ENCODE measurements at places on chromosomes 1 and 21.
A peak's percentile ranks its signal among the peaks of the same experiment; 100 is the strongest.

DNA sequence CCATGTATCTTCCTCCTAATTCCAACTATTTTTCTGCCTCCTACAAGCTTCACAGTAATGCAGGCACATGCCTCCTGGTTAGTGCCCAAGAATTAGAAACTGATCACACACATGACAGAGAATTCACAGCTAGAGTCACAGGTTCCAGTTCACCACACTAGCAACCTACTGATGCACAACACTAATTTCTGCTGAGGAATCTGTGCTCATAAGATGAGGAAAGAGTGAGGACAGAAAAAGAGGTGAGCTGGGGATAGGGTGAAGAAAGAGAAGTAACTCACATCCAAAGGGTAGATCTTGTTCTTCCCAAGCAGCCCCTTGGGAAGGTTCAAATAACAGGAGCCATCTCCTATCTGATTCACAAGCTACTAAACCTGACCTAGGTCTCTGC, 61.3 kb downstream of the PUM1 start:
- DNase-seq: no peak

GRCh38 chr1:32764826-32765569, 52.2 kb downstream of the YARS1 start:
- DNase-seq: no peak

DNA sequence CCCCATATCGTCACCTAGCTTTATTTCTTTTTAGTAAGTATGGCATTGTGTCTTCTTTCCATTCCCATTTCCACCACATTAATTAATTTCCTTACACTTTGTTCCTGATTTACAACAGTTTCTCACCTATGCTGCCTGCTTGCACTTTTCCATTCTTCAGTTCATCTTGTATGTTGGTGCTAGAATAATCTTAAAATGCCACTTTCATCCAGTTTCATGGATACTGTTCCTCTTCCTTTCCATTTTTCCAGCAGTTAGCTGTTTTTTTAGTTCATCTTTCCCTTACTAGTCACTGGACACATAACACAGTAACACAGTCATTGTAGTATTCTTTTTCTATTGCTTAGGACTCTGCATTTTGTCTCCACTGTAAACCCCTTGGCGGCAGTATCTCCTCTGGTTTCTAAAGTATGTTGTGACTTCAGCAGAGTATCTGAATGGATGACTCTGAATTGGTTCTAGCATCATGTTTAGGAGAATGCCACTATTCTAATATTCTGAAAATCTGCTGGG, 2.1 kb downstream of the CDC7 start:
- DNase-seq: peak; percentile 50

- no peak for DNase-seq
These were observed 16.1 kb downstream of the OXCT2 start for GRCh38 chr1:39754906-39755504.

DNA sequence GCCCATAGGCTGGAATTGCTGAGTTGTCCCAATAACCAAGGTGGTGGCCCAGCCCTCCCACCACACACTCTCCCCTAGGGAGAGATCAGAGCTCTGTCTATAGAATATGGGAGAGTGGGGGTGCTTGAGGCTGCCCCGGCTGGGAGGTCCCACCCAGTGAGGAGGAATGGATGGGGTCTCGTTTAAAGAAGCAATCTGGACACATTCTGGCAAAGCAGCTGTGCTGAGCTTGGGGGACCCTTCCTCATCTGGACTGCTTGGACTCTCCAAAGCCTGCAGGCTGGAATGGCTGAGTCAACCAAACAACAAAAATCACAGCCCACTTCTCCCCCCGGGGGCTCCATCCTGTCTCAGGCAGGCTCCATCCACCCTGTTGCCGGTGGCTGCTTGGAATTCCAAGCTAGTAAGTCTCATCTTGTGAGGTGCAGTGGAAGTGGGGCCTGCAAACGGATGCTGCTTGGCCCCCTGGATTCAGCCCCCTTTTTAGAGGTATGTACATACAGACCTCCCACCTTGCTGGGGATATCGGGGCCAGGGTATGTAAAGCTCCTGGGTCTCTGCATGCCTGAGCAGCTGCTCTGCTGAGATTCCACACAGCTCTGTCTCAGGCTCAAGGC, 67.1 kb upstream of the FAM78B start:
- no peak for DNase-seq

GRCh38 chr1:112272101-112272772, 123.8 kb upstream of the CTTNBP2NL start:
- no peak for DNase-seq

DNA sequence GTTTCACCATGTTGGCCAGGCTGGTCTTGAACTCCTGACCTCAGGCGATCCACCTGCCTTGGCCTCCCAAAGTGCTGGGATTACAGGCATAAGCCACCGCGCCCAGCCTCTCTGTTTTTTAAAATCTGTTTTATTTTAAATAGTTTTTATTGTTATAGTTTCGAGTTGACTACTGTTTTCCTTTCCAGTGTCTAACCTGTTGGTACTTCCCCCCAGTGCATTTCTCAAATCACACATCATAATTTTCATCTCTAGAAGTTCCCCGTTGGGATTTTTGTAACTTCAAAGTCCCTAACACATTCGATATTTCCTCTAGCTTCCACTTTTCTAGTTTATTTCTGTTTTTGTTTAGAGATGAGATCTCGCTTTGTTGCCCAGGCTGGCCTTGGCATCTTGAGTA, 7.5 kb downstream of the HES4 start:
- no peak for DNase-seq

DNA sequence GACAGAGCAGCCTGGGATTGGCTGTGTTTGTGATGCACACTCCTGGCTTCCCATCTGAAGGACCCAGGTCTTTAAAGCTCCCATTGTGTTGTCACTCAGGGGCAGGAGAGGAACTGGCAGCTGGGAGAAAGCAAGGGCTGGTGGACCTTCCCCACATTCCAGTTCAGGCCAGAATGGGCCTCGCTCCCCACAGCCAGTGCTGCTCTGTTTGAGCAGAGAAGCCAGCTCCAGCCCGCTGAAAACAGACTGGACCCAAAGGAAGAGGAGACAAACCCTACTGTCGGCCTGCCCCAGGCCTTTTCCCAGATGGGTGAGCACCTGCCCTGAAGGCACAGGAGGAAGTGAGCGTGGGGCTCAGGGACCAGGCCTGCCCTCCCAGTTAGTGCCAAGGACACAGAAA, 499.4 kb downstream of the NPHP4 start:
- no peak for DNase-seq

GRCh38 chr1:239237912-239238311, 148.5 kb upstream of the CHRM3 start:
- DNase-seq: no peak

- peak; percentile 96 for DNase-seq
These were observed 36.9 kb upstream of the HHAT start for GRCh38 chr1:210291786-210292230.

DNA sequence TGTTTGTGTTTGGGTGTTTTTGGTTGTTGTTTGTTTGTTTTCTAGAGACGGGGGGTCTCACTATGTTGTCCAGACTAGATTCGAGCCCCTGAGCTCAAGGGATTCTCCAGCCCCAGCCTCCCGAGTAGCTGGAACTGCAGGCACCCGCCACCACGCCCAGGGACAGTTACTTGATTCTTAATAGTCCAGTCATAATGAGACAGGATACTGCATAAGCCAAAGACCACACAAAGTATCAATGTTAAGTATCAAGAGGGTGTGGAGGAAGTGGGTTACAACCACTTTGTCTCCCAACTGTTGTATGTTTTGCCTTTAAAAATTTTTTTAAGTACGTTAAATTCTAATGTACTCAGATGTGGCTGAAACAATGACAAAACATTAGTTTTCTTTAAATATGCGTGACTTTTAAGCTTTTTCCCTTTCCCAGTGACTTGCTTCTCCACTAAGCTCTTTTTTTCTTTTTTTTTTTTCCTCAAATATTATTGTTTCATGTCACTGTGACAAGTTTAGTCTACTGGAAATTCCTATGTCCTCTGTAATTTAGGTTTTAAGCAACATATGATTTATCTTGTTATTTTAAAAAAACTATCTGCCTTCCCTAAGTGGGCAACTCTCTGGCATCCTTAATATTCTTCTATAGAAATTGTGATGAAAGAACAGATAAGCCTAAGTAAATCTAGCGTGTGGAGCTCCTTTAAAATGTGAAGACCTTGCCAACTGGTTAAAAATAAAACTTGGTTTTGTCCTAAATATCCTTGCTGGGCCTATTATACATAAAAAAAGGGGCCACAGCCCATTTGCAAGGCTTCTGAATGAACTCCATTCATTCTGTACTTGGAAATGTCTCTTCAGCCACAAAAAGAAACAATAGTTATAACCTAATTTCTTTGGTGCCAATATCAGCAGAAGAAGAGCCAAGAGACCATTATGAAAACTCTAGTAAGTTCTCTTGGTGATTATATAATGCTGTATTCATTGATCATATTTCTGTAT, 56.2 kb upstream of the DPH5 start:
- no peak for DNase-seq

DNA sequence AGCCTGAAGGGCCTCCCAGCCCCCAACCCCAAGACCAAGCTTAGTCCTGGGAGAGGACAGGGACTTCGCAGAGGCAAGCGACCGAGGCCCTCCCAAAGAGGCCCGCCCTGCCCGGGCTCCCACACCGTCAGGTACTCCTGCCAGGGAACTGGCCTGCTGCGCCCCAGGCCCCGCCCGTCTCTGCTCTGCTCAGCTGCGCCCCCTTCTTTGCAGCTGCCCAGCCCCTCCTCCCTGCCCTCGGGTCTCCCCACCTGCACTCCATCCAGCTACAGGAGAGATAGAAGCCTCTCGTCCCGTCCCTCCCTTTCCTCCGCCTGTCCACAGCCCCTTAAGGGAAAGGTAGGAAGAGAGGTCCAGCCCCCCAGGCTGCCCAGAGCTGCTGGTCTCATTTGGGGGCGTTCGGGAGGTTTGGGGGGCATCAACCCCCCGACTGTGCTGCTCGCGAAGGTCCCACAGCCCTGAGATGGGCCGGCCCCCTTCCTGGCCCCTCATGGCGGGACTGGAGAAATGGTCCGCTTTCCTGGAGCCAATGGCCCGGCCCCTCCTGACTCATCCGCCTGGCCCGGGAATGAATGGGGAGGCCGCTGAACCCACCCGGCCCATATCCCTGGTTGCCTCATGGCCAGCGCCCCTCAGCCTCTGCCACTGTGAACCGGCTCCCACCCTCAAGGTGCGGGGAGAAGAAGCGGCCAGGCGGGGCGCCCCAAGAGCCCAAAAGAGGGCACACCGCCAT, 21.9 kb upstream of the ARF1 start:
- DNase-seq: no peak

DNA sequence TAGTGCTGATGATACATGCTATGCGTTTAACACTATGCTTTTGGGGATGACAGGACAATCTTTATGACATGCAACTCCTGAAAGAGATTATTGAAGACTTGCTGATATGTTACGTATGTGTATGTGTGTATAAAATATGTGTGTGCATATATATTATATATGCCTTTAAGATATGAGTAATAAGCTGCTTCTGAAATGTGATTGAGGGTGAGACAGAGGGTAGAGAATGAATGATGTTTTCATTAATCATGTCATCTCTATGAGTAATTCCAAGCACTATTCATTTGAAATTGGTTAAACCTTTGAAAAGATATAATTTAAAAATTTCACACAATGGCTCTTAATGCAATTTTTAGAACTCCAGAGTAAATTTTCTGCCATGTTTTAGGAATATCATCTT, 5.8 kb downstream of the BCL9 start:
- DNase-seq: no peak

GRCh38 chr1:223364685-223365382, 858 bp upstream of the SUSD4 start:
- no peak for DNase-seq

DNA sequence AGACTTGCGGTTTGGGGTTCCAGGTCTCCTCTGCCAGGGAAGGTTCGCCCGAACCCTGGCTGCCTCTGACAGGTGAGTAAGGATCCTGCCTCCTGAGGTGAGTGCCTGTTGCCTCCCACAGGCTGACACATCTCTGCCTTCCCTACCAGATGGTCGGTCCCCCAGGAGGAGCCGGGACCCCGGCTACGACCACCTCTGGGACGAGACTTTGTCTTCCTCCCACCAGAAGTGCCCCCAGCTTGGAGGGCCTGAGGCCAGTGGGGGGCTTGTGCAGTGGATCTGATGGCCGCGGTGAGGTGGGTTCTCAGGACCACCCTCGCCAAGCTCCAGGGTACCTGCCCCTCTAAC, 7.6 kb downstream of the PERM1 start:
- DNase-seq: no peak

- DNase-seq: no peak
These were observed 13.9 kb downstream of the FLVCR1 start for GRCh38 chr1:212871976-212872375.

- no peak for DNase-seq
These were observed 140.2 kb upstream of the TIAM1 start for GRCh38 chr21:31484219-31484618.

DNA sequence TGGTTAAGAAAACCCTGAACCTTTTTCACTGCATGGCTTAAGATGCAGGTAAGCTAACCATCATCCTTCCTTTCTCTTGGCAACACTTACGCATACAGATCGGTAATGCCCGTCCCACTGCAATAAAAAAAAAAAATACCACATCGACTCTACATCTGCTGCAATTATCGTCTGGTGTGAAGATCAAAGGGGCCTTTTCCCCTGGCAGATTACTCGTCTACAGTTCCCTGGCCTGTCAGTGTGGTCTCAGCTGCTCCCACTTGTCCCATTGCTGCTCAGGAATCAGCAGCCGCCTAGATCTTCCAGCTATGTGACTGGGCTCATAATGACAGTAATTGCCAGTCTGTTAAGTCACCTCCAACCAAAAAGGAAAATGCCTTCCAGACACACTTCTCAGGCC, 133.1 kb downstream of the SETD4 start:
- no peak for DNase-seq

DNA sequence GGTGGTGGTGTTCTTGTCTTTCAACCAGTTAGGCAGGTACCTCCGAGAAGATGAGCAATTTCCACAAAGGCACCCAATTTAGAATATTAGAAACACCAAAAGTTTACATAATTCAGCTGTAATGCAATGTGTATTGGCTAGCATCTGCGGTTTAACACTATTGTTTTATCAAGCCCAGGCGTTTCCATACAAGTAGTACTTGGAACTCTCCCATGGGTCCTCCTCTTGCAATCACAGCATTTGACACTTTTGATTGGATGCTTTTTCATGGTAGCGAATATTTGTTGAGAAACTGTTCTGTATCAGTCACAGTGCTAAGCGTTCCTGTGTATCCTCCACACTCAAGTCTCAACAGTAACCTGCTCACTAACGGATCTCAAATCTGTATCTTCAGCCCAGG, 20.1 kb upstream of the MAP1LC3C start:
- no peak for DNase-seq

GRCh38 chr1:157781048-157781447, 4.1 kb upstream of the FCRL2 start:
- DNase-seq: no peak
